Small intestine (tissue), 16 donors: ENCODE measurements at places on chromosomes 11 and 22.

- no peak for DNase-seq
These were observed 19.8 kb downstream of the MIAT start for GRCh38 chr22:26677217-26677616.

- no peak for DNase-seq
These were observed 20.2 kb upstream of the NEFH start for GRCh38 chr22:29459773-29460172.

GRCh38 chr11:76629853-76630599 lies 40.5 kb downstream of the LRRC32 start:
- no peak for DNase-seq

GRCh38 chr11:67262731-67263675 lies 3.3 kb upstream of the GRK2 start:
- peak; percentile 88 for DNase-seq

DNA sequence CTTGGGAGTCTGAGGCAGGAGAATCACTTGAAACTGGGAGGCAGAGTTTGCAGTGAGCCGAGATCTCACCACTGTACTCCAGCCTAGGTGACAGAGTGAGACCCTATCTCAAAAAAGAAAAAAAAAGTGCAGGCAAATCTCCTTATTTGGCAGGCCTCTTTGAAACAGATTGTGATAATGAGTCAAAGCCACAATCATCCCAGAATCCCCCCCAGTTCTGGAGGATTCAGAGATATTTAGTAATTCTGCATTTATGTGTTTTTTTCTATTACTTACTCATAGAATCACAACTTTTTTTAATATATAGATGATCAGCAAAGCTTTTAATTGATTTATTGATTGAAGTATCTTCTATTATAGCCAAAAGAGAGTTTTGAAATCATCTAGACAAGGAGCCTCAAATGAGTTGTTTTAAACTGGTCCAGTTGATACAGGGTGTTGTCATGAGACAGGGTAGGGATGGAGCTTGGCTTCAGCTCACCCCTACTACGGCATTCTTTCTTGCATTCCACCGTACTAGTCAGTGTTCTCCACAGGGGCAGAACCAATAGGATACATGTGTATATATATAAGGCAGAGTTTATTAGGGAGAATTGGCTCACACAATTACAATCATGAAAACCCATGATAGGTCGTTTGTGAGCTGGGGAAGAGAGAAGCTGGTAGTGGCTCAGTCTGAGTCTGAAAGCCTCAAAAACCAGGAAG lies 39.3 kb upstream of the SORL1 start:
- DNase-seq: no peak

- DNase-seq: peak; percentile 38
These were observed 32.8 kb downstream of the KCNE3 start for GRCh38 chr11:74434528-74434927.

GRCh38 chr22:24501301-24502005 lies 6.3 kb downstream of the UPB1 start:
- DNase-seq: peak; percentile 58

DNA sequence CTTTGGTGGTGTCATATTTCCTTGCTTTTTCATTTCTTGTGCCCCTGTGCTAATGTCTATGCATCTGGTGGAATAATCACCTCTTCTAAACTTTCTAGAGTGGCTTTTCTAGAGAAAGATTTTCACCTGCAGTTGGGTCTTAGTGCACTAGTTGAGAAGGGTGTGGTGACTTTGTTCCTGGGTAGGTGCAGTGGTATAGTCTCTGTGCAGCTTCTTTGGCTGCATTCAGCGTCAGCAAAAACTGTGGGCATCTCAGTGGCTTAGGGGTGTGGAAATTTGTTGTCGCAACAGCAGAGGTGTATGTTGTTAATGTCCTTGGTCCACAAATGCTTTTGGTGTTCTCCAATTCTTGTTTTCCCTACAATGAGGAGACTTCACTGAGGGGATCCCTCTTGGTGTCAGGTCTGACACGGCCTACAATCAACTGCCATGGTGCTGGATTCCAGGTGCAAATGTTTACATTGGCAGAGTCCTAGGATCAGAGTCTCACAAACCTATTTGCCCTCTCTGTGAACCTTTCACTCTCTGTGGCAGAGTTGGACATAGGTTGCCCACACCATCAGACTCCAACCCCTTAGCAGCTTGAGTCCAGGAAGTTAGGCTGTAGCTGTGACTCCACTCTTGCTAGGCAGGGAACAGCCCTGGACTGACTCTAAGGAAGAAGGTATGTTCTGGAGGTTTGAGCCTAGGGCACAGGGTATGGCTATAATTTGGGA lies 48.8 kb downstream of the GDPD4 start:
- DNase-seq: no peak

GRCh38 chr11:118633979-118634378 lies 26.6 kb downstream of the PHLDB1 start:
- no peak for DNase-seq

DNA sequence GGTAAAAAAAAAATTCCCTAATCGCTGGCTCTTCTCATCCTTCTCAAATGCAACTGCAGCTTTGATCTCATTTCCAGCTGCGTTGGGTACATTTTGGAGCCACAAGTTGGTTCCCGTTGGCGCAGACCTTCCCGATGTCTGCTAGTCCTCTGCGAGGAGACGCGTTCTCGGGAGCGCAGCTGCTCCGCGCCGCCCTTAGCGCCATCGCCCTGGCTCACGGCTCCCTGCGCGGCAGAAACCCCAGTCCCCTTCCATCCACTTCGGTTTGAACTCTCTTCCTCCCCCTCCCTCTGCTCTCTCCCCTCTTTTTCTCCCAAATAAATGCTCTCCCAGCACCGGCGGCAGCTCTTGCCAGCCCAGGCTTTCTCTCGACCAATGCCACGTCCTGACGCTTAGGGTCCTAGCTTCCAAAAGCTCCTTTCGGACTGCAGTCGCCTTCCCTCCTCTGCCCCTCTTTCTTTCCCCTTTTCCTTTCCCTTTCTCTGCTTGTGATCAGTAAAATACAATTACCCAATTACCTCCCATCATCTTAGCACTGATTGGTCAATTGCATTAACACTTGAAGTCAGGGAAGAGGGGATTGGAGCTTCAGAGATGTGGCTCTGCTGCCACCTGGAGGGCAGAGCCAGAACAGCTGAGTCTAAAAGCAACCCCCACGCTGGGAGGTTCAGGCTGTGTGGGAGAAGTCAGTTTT lies 1165.7 kb downstream of the LRRC4C start:
- DNase-seq: peak; percentile 56

GRCh38 chr11:1667906-1668305 lies 29.1 kb upstream of the KRTAP5-6 start:
- DNase-seq: no peak

- DNase-seq: no peak
These were observed 354.7 kb downstream of the LARGE1 start for GRCh38 chr22:33565580-33565995.

GRCh38 chr11:74638869-74639268 lies 46.5 kb downstream of the POLD3 start:
- no peak for DNase-seq

GRCh38 chr11:57979532-57980079 lies 44.1 kb upstream of the OR9Q1 start:
- no peak for DNase-seq

DNA sequence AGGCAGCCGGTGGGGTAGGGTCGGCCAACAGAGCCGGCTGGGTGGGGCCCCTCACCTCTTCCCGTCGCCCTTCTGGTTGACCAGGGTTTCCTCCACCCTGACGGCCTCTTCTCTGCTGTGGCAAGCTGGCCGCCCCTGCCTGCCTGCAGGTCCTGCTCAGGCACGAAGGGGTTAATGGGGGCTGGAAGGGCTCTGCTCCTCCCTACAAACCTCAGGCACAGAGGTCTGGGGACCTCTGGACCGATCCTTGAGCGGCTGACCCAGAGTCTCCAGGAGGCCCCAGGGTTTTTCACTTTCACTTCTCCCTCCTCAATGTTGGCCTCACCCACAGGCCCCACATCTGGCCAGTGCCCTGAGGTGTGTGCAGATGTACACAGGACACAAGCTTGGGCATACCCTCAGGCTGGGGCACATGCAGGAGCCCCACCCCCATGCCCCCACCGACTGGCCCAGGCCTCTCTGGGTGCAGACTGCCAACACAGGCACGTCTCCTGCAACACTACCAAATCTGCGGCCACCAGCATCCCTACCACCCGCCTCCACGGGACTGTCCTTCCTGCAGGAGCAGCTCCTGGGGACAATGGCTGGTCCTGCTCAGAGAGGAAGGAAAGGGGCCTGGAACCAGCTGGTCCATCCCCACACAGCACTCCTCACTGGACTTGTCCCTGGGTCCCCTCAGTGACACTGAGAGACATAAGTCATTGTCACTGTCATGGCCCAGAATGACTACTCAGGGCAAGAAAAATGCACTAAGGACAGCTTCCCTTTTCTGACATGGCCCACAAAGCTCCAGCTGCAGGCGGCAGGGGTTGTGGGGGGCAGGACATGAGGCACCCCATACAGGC lies 3.2 kb upstream of the TBX1 start:
- DNase-seq: peak; percentile 41

- DNase-seq: no peak
These were observed 13.1 kb upstream of the TCF20 start for GRCh38 chr22:42283278-42284201.

GRCh38 chr11:44601471-44602370 lies 36.3 kb downstream of the CD82 start:
- peak; percentile 97 for DNase-seq

DNA sequence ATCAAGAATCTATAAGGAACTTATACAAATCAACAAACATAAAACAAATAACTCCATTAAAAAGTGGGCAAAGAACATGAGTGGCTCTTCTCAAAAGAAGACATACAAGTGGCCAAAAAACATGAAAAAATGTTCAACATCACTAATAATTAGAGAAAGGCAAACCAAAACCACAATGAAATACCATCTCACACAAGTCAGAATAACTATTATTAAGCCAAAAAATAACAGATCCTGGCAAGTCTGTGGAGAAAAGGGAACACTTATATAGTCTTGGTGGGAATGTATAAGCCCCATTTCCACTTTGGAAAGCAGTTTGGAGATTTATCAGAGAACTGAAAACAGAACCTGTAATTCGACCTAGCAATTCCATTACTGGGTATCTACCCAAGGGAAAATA lies 921.0 kb downstream of the KCNA4 start:
- no peak for DNase-seq
